ENCODE measurements at places on chromosomes 1 and 21.

DNA sequence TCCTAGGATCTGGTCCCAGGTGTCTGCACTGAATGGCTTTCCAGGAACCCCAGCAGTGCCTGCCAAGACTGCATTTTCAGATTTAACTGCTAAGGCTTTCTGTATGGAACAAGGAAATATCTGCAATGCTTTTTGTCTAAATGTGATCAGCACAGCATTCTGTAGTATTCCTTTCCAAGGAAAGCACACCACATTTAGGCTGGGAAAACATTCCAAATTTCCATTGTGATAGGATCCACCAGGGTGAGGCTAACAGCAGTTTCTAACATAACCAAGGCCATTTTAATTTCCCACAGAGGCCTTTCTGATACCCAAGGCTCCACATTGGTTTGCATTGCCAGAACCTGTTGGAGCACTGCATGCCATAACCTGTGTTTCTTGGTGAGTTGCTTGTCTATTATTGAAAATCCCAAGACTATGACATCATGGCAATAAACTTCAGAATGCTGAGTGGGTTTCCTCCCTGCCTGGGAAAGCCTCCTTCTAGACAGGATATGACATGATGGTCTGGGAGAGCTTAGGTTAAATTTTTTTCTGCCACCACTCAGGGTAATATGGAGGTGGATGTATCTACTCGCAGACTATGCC, 23.3 kb upstream of the PTGFRN start:
- DNase-seq: peak; percentile 83

- DNase-seq: no peak
Measured at GRCh38 chr1:182426442-182427430, 23.2 kb upstream of the RGSL1 start.

DNA sequence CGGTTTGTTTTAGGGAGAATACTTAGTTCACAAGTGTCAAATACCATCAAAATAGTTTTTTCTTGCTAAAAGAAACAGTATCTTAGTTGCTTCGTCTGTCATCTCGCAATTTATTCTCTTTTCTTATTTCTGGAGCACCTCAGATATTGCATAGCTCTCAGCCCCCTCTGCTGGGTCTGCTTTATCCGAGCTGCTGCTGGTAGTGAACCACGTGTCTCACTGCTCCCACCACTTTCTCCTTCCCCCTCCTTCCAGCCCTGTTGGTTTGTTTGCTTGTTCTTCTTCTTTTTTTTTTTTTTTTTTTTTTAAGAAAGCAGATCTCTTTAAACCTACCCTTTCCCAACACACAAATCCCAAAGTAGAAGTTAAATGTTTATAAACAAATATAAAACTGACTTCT, 170.8 kb downstream of the EDEM3 start:
- no peak for DNase-seq

GRCh38 chr1:153355445-153356071, 2.1 kb upstream of the S100A9 start:
- DNase-seq: no peak

DNA sequence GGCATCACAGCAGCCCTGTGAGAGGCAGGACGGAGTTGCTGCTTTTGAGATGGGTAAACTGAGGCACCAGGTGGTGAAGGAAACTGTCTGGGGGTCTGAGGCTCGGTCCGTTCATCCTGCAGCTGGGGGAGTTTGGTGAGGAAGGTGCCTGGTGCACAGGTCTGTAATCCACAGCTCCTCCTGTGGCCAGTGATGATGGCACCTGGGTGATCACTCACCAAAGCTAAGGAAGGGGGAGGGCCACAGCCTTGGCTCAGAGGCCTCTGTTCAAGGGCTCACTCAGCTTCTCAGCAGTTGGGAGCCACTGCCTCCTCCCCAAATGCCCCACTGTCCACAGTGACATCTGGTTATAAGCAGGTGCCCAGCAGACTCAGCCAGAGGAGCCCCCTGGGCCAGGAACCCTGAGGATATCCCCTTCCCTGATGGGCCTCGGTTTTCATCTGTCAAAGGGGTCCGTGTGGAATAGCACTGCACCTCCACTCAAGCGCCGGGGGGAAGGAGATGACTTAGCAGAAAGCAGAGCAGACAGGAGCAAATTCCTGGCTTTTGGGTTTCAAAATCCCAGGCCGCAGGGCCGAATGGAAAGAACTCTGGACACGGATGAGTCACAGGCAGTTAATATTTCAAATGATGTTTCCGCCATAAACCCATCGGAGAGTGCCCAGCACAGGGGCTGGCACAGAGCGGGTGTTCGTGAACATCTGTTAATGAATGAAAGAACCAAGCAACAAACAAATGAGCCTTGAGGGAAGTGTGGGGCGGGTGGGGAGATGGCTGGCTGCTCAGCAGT, 82.8 kb downstream of the DMRTB1 start:
- peak; percentile 67 for DNase-seq

GRCh38 chr1:22619798-22620197, 16.6 kb upstream of the C1QA start:
- DNase-seq: no peak

DNA sequence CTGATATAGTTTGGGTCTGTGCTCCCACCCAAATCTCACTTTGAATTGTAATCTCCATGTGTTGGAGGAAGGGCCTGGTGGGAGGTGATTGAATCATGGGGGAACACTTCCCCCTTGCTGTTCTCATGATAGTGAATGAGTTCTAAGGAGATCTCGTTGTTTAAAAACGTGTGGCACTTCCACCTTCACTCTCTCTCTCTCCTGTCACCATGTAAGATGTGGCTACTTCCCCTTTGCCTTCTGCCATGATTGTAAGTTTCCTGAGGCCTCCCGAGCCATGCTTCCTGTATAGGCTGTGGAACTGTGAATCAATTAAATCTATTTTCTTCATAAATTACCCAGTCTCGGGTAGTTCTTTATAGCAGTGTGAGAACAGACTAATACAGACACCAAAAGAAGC, 40.4 kb downstream of the FRRS1 start:
- no peak for DNase-seq

- DNase-seq: no peak
Measured at GRCh38 chr21:20647607-20648006, 350.6 kb upstream of the NCAM2 start.

DNA sequence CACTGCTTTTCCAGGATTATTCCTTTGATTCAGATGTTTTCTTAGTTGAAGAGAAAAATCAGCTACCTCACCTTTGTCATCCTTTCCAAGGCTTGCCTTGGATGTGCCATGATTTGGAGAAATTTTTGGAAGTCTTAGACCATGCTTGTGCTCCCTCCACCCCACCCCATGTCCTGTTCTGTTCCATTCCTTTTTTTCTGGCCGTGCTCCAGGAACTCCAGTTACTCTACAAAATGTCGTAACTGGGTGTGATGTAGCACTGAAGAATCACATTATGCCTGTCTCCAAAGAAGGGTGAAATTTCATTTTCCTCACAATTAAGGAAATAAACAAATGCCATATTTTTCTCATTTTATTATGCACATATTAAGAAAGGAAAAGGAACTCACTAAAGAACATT, 217.8 kb upstream of the ZRANB2 start:
- DNase-seq: no peak

DNA sequence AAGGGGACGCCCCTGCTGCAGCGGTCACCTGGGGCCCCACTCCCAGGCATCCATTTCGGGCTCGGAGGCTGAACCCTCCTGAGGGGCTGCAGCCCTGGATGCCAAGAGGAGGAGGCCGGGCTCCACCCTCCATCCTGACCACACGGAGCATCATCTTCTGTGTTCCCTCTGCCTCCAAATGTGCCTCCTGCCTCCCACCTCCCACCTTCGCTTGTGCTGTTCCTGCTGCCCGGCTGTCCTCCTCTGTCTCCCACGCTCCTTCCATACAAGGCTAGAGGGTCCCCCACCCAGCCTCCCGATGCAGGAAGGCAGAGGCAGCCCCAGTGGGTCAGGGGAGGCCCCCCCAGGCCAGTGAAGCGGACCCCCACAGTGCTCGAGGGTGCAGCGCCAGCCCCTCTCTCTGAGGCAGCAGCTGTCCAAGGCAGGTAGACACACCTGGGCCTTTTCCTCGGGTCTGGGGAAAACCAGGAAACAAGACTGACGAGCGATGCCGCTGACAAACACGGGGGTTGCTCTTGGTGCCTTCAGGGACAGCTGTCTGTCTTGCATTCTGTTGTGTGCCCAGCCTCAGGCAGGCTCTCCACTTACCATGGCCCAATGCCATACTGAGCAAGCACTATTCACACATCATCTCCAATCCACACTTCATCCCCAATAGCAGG, 16.8 kb upstream of the PLEKHG5 start:
- DNase-seq: no peak

GRCh38 chr1:240056350-240056749, 35.3 kb upstream of the FMN2 start:
- no peak for DNase-seq

- DNase-seq: no peak
Measured at GRCh38 chr1:209198961-209199750, 384.4 kb upstream of the CAMK1G start.

GRCh38 chr1:46690931-46691421, 19.3 kb downstream of the TEX38 start:
- no peak for DNase-seq

DNA sequence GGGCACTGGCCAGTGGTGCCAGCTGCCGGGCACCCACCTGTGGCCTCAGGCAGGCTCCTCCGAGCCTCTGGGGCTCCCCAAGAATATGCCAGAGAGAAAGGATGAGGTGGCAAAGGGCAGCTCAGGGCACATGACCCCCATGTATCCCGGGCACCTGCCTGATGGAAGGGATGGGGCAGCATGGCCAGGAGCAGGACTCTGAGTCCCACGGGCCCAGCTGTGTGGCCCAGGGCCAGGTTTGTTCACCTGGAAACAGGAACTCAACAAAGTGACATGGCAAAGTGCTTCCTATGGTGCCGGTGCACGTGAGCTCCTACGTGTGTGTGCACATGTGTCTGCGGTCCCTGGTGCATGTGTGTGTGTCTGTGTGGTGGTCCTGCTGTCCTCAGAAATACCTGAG, 9.5 kb upstream of the GPR153 start:
- DNase-seq: no peak

GRCh38 chr1:118047006-118047649, 117.6 kb downstream of the WDR3 start:
- DNase-seq: no peak

DNA sequence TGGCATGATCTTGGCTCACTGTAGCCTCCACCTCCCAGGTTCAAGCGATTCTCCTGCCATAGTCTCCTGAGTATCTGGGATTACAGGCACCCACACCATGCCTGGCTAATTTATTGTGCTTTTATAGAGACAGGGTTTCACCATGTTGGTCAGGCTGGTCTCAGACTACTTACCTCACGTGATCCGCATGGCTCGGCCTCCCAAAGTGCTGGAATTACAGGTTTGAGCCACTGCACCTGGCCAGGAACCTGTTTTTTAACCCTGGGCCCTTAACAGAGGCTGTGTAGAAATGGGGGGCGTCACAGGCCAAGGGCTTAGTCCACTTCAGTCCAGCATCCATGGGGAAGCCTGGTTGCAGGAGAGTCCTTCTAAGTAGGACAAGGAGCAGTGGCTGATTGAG, 9.3 kb downstream of the FBLIM1 start:
- no peak for DNase-seq

GRCh38 chr1:116254776-116255175, 118.3 kb upstream of the ATP1A1 start:
- no peak for DNase-seq
